ENCODE measurements at places on chromosomes 2 and 18. TPM values are rescaled to one million over a fixed set of nuclear protein-coding genes. Genes with fewer than 3 reads are reported as not detected.

LIMS2 gene
- 260 TPM for total RNA-seq

ZNF532 gene
- 64.1 TPM for total RNA-seq

SETBP1 gene
- total RNA-seq = 7.1 TPM

ITPRIPL1 gene
- 1.4 TPM for total RNA-seq

ITSN2 gene
- total RNA-seq = 41.3 TPM

RAMP1 gene
- 139 TPM for total RNA-seq

ALPP gene
- total RNA-seq = not detected

VIT gene
- total RNA-seq = 21.6 TPM

AQP12A gene
- not detected for total RNA-seq

ANKAR gene
- total RNA-seq = 6.0 TPM

CD28 gene
- 0.78 TPM for total RNA-seq

KYNU gene
- total RNA-seq = 1.1 TPM

GRCh38 chr18:77066689-77067088, 65.9 kb downstream of the MBP start:
- no peak for DNase-seq

DNA sequence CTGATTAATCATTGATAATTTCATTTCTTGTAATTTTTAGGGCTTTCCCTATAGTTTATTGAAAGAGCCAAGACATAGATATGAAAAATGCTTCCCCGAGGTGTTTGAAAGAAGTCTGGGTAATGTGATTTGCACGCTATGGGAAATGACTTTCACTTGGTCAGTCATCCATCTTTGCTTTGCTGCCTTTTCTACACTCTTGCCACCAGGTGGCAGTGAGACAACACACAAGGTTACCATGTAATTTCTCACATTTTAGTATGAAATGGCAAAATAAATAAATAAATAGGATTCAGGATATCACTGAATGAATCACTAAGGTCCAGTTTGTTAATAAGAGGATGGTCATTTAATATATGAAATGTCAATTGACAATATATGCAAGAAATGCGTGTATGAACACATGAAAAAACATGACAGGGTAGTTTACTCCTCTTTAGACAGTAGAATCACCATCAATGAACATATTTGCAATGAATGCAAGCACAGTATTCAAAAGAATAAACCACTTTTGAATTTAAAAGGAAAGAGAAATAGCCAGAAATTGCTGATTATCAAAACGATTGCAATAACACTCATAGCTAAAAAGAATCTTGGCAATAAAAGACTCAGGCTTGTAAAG, 52.2 kb upstream of the KCNH7 start:
- no peak for DNase-seq

DNA sequence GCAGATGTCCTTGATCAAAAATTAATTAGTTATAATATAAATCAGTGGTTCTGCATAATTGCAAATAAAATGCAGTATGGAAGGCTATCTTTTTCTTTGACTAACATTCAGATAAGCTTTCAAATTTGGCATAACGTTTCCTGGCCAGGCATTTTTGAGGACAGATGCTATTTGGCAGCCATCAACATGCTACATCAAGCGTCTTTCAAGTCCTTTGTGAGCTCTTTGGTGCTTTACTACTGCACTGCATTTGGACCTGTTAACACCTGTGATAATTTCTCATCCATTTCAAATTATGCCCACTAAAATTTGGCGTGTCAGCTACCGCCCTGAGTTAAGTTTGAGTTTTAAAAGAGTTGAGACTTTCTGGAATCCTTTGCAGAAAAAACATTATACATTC, 545.7 kb downstream of the STK39 start:
- no peak for DNase-seq

DNA sequence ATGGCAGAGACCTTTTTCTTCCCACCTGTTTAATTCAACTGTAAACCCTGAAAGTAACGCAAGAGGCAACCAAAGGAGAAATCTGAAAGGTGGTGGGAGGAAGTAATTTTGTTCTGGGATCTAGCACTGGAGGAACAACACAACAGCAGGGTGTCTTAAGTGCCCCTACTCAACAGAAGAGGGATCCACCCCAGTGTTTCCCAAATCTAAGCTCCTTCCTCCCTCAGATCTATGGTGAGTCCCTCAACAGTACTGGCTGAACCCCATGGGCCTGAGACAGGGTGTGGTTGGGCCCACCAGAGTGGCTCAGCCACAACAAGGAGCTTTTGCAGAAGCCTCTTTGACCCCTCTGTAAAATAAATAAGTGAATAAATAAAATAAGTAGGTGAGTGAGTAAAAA, 790.3 kb downstream of the ERBB4 start:
- no peak for DNase-seq

DNA sequence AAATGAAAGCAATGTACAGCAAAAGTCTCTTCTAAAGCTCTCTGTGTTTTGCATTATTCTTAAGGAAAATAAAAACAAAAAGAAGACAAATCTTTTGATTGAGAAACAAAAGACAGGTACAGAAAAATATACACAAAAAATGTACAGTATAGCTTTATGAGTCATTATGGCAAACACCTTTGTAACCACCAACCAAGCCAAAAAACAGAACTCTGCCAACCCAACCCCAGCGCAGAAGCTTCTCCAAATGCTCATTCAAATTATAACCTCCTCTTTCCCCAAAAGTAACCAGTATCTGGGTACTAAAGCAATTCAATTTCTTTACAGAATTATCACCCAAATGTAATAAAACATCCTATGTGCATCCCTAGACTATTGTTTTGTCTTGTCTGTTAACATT, 255.9 kb upstream of the STON1 start:
- DNase-seq = no peak

DNA sequence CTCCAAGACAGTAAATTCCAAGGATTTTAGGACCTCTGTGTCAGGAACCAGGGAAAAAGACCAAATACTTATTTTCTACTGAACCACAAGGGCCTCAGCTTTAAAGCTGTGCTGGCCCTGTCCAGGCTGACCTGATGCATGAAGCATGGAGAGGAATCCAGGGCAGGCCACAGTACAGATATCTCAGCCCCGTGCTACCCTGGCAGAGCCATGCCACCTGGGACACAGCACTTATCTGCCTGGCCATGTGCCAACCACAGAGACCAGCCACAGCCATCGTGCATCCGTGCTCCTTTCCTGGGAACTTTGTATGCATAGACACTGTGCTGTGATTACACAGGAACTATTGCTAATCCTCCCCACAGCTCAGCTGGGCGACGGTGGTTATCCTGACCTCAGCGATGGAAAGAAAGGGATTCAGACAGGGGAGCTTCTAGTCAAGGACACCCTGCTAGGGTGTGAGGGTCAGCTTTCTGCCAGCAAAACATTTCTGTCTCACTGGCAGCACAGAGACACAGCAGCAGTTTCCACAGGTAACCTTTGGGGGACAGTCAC, 687.4 kb upstream of the ID2 start:
- DNase-seq = peak; percentile 74

DNA sequence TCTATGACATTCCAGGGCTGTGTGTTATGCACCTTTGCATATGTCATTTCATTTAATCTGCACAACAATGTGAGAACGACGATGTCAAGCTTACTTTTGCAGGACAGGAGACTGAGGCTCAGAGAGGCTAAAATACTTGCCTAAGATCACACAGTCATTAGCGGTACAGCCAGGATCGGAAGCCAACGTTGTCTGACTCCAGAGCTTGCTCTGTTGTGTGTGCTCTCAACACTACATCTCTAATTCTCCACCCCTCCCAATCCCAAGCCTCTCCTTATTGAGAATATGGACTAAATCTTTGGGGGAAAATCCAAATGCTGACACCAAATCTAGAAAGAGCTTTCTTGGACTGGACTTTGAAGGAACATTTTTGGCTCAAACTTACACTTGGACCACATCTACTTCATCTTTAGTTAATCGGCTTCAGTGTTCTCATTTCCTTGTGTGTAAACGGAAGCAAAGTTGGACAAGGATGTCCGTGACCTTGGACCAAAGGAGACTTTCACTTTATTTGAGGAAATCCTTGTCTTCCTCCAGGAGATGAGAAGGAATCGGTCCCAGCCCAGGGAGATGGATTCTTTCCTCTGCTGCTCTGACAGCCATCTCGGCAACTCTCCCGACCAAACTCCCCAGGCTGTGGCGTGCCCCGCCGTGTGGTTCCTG, 242.4 kb downstream of the LPIN1 start:
- DNase-seq = no peak

DNA sequence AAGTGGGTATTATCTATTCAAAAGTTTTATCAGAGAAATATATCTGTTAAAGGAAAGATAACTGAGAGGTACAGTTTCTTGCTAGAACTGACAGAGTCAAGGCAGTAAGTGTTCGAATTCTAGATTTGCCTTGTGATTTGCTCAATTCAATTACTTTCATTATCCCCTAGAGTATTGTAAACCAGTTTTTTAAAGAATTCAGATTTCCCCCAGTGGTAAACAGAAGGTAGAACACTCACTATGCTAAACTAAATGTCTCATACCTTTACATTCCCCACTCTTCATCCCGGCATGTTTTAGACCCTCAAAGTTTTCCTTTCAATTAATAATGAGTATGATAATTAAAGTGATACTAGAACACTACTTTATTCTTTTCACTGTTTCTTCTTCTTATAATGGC, 28.6 kb downstream of the TTC21B start:
- no peak for DNase-seq

- no peak for DNase-seq
Measured at GRCh38 chr18:23131693-23132319, 3.5 kb upstream of the CABLES1 start.

DNA sequence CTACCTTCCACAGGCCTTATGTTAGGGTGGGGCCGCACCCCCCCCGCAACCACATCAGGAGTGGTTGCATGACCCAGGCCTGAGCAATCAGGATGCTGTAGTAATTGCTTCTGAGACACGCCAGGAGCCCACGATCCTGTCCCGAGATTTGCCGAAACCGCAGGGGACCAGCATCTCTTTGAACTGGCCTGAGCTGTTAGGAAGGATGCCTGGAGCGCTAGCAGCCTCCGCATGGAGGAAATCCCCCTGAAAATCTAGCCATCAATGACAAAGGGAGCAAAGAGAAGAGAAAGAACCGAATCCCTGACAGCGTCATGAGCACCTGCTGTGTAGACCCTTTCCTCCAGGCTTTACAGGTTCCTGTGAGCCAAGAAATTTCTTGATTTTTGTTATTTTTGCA, 8.7 kb upstream of the TEX44 start:
- no peak for DNase-seq

DNA sequence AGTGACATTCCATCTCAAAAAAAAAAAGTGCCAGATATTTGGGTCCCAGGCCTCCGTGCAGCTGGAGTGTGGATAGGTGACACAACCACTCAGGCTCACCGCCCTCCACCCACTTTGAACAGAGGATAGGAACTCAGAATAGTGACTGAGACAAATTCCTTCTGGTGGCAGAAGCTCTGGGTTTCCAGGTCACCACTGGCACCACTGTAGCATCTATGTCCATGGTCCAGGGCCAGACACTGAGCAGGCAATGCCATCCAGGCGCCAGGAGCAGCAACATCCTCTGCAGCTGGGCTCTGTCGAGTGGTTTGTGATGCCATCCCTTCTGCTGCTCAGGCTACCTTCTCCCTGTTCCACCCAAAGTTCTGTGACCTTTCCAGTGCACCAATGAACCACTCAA, 81.5 kb upstream of the PTPRM start:
- DNase-seq = no peak

DNA sequence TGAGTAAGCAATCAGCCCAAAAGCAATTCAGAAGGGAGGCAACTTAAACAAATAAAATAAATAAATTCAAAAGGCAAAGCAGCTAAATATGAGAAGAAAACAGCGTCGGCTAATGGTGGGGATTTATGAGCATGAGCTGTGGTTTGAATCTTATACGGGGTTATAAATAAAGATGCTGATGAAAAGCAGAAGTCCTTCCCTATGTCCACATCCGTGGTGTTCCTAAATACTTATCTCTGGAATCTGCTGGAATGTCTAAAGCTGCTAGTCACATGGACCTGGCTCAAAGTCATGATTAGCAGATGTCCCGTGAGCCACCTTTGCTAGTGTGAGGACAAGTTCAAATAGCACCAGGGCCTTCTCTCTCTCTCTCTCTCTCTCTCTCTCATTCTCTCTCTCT, 33.8 kb downstream of the SMIM21 start:
- no peak for DNase-seq

DNA sequence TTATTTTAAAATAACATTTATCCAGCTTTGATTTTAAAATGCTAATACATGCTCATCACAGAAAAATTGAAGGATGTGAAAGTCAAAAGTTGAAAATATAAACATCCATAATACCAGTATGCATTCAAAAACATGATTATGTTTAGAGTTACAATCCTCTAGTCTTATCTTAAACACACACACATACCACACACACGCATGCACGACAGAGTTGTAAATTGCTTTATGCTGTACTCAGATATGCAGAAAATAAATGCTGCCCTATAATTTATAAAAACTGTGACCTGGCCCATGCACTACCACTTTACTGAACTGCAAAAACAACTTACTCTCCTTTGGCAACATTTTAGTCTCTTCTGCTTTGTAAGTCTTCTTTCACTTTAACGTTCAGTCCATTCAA, 793.0 kb upstream of the FANCL start:
- no peak for DNase-seq

- DNase-seq = no peak
Measured at GRCh38 chr2:132999421-132999820, 329.4 kb upstream of the LYPD1 start.

DNA sequence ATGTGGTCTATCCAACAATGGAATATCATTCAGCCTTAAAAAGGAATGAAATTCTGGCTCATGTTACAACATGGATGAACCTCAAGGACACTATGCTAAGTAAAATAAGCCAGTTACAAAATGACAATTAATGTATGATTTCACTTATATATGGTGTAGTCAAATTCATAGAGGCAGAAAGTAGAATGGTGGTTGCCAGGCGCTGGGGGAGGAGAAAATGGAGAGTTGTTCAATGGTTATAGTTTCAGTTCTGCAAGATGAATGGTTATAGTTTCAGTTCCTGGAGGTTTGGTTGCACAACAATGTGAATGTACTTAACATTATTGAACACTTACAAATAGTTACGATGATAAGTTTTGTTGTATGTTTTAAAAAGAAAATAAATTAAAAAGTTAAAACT, 79.2 kb upstream of the IL1R2 start:
- no peak for DNase-seq

- no peak for DNase-seq
Measured at GRCh38 chr2:162062559-162062958, 11.5 kb downstream of the DPP4 start.

GRCh38 chr18:35661483-35662146, 80.1 kb downstream of the GALNT1 start:
- no peak for DNase-seq

DNA sequence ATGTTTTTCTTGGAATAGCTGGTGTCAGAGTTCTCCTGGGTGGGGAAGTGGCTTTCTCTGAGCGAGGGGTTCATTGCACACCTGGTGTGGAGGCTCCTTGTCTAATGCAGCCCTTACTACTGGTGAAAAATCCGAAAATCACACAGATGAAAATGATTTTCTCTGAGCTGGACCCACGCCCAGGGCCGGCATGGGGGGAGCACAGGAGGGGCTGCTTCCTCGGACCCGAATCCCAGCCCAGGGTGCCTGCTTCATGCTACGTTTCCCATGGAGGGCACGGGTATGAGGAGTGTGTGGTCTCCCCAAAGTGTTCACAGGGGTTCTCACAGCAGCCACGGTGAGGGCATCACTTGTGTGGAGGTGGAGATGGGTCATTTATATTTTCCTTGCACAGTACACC, 288.0 kb upstream of the HDAC4 start:
- no peak for DNase-seq

GRCh38 chr18:44792456-44793061, 111.9 kb downstream of the SETBP1 start:
- DNase-seq = no peak

Measured in Right ventricle myocardium inferior (tissue), 1 donor.